GOT3 (cell line): ENCODE measurements at places on chromosomes 7 and 10.

DNA sequence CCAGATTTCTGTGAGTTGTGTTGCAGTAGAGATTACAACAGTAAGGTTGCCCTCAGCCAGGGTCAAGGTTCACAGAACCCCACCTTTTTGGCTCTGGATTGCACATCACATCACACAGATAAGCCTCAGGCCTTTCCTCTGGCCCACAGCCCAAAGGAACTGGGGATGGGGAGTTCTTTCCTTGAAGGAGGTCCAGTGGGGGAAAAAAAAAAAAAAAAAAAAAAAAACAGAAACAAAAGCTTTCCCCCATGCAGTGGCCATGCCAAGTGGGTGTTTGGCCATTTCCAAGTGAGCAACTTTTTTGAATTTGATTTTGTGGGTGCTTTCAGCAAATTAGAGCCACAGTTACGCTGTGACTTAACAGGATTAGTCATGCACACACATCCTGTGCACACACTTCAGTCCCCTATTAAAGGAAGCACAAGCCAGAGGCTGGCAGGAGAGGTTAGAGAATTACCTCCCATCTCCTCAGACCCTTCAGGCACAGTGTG, 79.3 kb upstream of the NANOS1 start:
- DNase-seq, result no peak

DNA sequence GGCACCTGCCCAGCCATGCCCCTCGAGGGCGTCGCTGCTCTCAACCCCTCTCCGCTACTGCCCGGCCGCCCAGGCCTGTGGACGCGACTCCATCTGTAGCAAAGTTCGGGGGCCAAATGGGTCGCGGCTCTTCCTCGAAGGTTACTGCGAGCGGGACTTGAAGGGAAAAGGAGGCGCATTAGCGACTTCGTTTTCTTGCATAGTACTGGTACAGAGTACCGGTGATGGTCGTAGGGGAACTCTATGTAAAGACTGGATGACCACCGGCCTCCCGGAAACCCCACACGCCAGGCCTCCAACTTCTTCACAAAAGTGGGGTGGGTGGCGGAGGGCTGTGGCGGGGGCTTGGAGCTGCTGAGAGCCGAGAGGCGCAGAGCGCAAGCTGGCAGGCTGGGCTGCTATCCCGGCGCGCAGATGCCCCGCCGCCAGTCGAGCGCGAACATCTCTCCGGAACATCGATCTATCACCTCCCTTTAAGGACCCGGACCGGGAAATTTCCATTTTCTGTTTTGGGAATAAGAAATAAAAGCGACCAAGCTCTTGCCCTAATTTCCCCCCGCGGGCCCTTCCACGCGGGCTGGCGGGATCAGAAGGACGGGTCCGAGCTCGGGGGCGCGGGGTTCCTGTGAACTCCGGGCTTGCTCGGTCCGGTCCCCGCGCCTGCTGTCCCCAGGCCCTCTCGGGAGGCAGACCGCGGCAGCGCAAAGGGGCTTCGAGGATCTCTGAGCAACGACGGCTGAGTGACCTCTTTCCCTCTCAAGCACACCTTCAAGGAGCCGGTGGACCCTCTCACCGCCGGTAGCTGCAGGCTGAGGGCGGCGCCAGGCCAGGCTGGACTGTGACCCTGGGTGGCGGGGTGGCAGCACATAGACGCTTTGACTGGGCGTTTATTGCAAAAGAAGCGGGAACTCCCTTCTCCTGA, 12.2 kb upstream of the FEZF1 start:
- no peak for DNase-seq

DNA sequence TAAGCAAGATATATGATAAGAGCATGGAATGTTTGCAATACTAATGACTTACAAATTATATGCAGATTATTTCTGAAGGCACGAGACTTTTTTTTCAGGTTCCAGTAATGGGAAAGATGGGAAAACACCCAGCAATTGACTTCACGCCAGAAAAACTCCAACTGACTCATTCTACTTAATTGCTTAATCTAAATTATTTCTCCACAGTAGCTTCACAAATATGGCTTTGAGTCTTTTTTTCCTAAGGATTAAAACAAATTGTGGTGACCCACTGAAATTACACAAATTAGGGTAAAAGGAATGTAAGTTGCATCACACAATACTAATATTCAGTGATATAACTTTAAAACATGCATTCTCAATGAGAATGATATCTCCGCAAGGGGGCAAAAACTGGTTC, 138.7 kb downstream of the GNAI1 start:
- no peak for DNase-seq

- DNase-seq, result no peak
Measured at GRCh38 chr10:20105931-20106330, 289.7 kb downstream of the PLXDC2 start.

- no peak for DNase-seq
Measured at GRCh38 chr10:98533746-98534445, 87.2 kb upstream of the HPS1 start.

DNA sequence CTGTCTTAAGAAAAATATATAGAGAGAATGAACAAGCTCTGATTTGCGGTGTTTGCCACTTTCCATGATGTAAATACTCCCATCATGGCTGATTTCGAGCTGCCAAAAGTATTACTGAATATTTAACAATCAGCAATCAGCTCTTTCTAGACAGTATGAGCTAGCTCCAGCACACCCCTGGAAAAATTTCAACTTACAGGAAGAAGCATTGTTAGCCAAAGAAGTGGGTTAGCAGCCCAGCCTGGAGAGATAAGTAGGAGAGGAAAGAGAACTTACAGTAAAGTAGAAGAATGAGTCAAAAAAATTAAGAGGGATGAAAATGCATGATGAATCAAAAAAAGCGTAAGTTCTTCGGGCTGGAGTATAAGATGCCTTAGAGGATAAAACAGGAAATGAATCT, 60.6 kb upstream of the ANK3 start:
- DNase-seq, result no peak

- DNase-seq, result no peak
Measured at GRCh38 chr10:88456730-88457129, 126.4 kb downstream of the RNLS start.

- DNase-seq, result no peak
Measured at GRCh38 chr10:3433988-3434387, 261.4 kb upstream of the PITRM1 start.

DNA sequence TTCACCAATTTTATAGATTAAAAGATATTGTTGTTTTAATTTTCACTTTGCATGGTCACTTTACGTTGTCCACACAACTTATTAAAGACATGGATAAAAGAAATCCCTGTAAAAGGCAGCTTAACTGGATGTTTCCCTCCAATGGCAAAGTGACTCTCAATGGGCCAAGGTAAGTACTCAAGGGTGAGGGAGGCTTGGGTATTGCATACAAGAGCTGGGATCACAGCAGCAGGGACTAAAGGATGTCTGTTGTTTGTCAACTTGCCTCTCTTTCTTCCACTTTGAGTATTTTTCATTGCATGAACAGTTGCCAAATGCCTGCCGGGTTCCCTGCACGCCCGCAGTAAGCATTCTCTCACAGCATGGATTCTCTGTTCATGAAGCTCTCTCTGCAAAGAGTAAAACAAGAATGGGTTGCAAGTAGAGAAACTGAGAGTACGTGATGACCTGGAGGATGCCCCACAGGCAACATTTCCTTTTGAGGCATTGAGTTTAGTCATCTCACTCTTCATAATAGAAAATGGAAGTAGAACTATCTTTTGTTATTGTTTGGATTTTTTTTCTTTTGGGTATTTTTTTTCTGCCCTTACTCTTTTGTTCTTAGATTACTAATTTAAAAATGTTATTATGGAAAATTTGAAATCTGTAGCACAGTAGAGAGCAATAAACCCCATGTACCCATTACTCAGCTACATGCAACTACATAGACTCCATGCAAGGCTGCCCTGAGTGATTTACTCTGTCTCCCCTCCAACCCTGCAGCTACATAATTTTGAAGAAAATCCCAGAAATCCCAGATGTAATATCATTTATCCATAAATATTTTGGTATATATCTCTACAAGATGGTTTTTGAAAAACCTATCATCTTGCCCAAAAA, 26.3 kb downstream of the GPR141 start:
- no peak for DNase-seq

- no peak for DNase-seq
Measured at GRCh38 chr10:70738006-70738760, 47.0 kb downstream of the TBATA start.

- DNase-seq, result no peak
Measured at GRCh38 chr7:130938661-130939060, 204.7 kb upstream of the KLF14 start.

DNA sequence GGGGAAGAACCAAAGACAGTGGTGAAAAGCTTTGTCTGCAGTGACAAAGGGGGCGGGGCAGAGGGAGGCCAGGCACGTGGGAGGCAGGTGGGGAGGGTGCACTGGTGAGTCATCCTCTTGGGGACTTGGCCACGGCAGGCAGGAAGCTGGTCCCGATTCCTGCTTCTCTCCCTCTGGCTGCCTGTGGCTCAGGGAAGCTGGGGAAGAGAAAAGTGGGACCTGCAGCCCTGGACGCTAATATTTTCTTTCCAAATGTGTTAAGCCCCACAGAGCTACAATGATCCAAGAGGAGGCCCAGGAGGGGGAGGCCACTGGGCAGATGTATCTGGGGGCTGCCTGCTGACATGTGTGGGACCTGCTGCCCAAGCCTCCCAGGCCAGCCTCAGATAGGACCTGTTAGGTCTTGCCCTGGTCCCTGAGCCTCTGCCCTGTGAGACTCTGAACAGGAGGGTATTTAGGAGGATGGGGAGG, 231.8 kb downstream of the KCNMA1 start:
- no peak for DNase-seq

GRCh38 chr7:135620980-135621850, 41.1 kb upstream of the STMP1 start:
- no peak for DNase-seq

- no peak for DNase-seq
Measured at GRCh38 chr7:121936951-121937623, 64.1 kb downstream of the PTPRZ1 start.

DNA sequence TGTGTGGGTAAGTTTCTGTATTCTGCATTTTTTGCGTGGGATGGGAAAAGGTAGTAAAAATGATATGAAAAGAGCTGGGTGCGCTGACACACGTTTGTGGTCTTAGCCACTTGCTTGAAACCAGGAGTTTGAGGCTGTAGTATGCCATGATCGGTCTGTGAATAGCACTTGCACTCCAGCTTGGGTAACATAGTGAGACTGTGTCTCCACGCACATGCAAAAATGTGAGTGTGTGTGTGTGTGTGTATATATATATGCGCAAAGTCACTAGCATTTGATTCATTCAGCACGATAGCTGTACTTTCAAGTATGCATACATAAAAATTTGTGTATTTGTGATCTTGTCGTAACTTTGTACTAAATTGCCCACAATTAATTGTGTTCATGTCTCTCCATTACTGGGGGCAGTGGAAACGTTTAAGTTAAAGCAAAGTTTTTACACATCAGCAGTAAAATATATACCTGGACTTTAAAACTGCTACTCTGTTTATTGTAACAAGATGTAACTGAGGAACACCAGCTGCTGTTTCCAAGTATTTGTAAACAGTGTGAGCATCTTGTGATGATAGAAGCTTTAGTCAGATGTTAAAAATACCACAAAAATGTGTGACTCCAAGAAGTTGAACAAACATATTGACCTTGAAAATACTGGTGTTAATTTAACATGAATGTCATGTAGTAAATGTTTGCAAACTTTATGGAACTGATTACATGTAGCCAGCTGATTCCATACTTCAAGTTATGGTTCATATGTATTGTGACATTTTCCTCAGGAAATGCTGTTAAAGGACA, 1.6 kb downstream of the ZRANB1 start:
- DNase-seq, result no peak

DNA sequence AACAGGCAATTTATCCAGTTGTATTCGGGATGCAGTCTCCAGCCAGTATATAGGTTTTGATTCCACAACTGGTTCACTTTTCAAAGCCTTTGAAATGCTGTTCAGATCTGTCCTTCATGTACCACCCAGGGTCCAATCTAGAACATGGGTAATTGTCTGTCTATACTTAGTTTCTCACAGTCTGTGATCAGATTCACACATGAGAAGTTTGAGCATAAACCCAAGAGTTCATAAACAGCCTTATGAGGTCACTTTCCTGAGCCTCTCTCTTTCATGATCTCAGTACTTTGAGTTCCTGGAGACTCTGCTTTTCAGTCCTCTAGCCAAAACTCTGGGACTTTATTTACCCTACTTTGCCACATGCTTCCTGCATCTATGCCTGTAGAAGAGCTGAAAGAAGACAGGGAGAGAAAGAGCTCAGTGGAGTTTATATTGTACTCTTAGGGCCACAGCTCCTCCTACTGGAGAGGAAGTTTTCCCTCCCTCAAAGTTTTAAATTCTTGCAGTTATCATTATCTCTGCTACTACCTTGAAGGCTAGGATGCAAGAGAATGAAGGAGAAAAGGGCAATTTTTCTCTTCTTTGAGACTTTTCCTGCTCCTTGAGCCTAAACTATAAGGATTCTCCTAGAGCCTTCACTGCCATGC, 172.0 kb downstream of the ZEB1 start:
- no peak for DNase-seq

- DNase-seq, result no peak
Measured at GRCh38 chr10:77251297-77252013, 386.2 kb downstream of the KCNMA1 start.

- no peak for DNase-seq
Measured at GRCh38 chr7:100007887-100008286, 7.5 kb upstream of the ZKSCAN1 start.

- DNase-seq, result no peak
Measured at GRCh38 chr10:2326411-2326810, 589.1 kb upstream of the ADARB2 start.

GRCh38 chr7:111919164-111919563, 287.0 kb downstream of the DOCK4 start:
- DNase-seq, result no peak

- no peak for DNase-seq
Measured at GRCh38 chr7:84337429-84337828, 142.8 kb upstream of the SEMA3A start.

- DNase-seq, result no peak
Measured at GRCh38 chr7:112018305-112019030, 187.7 kb downstream of the DOCK4 start.

- no peak for DNase-seq
Measured at GRCh38 chr7:5207131-5207530, 17.1 kb downstream of the WIPI2 start.

GRCh38 chr7:132450188-132450587, 126.1 kb downstream of the PLXNA4 start:
- no peak for DNase-seq

DNA sequence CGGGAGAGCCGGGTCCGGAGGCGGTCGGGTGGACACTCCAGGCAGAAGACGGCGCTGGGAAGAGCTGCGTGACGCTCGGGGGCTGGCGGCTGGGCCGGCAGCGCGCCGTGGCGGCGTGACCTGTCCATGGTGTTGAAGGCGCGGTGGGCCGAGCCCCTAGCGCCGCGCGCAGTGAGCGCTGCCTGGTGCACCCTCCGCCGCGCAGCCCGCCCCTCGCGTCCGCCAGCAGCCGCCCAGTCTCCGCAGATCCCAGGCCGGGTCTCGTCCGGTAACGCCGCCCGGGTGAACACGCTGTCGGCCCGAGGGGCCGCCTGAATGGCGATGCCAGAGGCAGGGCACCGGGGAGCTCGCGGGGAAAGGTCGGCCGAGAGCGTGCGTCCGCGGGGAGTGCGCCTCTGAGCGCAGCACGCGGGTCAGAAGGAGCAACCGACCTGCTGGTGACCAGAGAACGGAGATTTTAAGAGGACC, 657 bp upstream of the TMEM178B start:
- no peak for DNase-seq

- no peak for DNase-seq
Measured at GRCh38 chr10:114682121-114682520, 24.0 kb upstream of the ABLIM1 start.

- no peak for DNase-seq
Measured at GRCh38 chr10:86803156-86803555, 46.7 kb downstream of the BMPR1A start.
